NCI-H2081 treated with DMSO at 0.1 percent for 48 hours (cell line): ENCODE measurements at places on chromosomes 5 and 9.

- DNase-seq, result no peak
These were observed 5.5 kb upstream of the EXOSC2 start for GRCh38 chr9:130688072-130688471.

- no peak for DNase-seq
These were observed 5.0 kb downstream of the HAND1 start for GRCh38 chr5:154472871-154473580.

- DNase-seq, result no peak
These were observed 73.8 kb upstream of the IFNE start for GRCh38 chr9:21555911-21556310.

DNA sequence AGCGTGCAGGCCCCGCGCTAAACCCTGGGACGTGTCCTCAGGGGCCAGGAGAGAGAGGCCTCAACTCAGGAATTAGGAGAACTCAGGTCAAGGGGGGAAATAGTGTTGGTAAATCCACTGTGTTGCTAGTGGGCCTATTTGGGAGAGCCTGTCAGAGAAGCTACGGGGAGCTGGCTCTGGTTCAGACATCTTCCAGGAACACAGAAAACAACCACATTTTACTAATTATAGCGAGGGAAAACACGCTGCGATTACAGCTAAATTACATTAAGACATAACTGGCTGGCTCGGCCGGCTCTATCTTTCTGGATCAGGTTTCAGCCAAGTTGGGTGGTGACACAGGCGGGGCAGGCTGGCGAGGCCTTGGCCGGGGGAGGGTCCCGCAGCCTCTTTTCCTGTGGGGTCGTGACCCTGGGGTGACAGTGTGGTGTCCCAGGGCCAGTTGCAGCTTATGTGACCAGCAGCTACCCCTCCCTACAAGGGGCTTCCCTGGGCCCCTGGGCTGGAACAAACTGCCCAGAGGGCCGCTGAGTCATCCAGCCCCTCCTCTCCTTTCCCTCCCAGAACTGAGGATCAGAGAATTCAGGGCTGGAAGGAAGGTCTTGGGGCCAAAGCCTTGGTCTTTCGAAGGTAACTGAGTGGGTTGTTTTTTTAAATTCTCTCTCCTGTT is 75.1 kb downstream of the FGF18 start:
- no peak for DNase-seq

DNA sequence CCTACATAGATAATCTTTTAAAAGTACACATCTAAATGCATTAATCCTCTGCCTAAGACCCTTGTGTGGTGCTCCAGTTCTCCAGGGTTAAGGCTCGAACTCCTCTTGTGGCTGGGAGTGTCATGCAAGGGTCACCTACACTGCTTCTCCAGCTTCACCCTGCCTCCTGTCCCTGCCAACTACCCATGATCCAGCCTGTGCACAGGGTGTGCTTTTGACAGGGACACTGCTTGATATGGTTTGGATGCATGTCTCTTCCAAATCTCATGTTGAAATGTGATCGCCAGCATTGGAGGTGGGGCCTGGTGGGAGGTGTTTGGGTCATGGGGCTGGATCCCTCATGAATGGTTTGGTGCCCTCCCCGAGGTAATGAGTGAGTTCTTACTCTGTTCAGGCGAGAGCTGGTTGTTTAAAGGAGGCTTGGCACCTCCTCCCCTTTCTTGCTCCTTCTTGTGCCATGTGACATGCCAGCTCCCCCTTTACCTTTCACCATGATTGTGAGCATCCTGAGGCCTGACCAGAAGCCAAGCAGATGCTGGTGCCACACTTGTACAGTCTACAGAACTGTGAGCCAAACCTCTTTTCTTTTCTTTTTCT is 48.5 kb downstream of the SLC22A5 start:
- DNase-seq, result no peak

DNA sequence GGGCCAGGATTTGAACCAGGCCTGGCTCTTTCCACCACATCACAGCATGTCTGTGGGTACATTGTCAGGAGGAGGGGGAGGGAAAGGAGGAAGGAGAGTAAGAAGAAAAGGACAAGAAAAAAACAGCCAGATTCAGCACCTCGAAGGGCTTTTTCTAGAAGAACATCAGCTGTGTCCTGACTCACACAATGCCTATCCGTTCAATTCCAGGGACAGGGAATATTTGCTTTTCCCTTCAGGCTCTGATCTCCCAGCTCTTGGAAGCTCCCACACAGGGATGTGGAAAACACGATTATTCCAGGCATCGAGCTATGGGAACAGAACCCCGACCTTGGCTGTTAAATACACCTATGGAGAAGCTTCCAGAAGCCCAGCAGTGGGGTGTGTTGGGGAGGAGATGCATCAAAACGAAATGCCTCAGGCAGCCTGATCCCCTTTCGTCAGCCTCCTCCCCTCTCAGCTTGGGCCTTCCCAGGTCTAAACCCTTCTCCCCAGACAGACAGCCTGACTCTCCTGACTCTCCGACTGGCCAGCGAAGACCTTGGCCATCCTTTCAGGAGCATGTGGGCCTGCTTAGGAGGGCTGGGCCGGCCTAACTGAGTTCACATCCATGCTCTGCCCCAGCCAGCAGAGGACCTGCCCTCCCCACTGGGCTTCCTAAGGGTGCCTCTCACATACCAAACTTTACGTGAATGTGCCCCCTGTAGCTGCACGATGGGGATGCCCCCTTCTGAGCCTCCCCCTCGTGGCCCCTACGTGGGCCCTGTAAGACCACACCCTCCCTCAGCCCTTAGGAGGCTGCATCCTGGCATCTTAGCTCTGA is 54.4 kb downstream of the NEURL1B start:
- no peak for DNase-seq

DNA sequence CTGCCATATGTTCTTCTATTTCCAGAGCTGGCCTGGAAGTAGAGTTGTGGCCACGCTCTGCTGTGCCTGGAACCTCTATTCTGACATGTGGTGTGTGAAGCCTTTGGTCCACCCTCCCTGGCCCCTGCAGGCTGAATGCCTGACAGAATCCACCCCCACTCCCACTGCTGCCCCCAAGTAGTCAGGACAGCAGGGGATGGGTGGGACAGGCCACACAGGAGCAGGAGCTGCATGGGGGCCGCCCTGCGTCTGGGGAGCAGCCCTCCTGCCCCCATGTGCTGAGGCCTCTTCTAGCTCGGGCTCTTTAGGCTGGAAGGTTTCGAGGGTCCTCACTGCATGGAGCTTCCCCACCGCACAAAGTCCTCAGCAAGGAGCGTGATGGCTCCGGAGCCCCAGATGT is 32.6 kb upstream of the IRX4 start:
- DNase-seq, result no peak

DNA sequence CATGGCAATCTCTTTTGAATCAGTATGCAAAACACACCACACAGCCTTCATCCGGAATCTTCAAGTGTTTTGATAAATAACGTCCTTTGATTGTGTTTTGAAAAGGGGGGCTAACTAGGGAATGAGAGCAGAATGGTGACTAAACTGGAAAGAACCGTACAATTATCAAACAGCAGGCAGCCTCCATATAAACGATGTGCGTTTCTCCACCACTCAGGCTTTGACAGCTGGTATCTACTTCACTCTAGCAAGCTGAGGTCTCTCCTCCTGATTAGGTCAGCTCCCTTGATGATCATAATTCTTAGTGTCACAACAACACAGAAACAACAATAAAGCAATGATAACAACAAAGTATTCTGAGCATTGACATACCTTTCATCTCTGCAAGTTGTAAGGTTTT is 465.9 kb downstream of the TUSC1 start:
- DNase-seq, result no peak

- DNase-seq, result no peak
These were observed 95.8 kb upstream of the LMX1B start for GRCh38 chr9:126517833-126518356.

GRCh38 chr9:91420501-91421127 is 3.0 kb downstream of the NFIL3 start:
- DNase-seq, result no peak

DNA sequence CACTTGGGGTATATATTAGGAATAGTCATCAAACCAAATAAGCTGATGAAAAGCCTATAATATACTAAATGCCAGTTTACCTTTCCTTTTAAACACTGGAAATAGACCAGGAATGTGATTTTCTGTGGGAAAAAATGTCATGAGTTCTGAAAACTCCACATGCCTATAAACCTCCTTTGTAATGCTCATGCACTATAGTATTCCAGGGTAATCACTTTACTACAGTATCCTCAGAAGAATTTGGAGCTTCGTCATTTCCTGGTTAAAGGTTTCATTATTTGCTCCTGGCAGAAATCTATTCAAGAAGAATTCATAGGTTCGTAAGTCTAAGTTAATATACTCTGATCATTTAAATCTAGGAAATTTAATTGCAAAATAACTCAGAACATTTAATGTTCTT is 1076.7 kb upstream of the DMAC1 start:
- no peak for DNase-seq

DNA sequence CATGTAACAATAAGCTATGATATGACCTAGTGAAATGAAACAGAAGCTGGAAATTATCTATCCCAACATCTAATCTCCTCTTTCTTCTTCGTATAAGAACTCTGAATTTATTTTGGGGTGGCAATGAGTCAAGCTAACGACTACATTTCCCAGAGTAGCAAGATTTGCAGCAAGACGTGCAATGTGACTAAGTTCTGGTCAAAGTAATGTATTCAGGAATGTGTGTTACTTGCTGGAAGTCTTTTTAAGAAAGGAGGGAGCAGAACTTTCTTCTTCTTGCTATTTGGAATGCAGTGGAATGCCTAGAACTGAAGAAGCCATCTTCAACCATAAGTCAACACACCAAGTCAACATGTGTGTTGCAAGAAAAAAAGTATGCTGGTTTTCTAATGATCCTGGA is 406.6 kb upstream of the MEF2C start:
- no peak for DNase-seq

GRCh38 chr5:137888863-137889759 is at the start of gene PKD2L2:
PKD2L2 (plus strand) TSS chr5:137889457; CDS start chr5:137889492, 35 bp downstream.
- peak; percentile 13 for DNase-seq

DNA sequence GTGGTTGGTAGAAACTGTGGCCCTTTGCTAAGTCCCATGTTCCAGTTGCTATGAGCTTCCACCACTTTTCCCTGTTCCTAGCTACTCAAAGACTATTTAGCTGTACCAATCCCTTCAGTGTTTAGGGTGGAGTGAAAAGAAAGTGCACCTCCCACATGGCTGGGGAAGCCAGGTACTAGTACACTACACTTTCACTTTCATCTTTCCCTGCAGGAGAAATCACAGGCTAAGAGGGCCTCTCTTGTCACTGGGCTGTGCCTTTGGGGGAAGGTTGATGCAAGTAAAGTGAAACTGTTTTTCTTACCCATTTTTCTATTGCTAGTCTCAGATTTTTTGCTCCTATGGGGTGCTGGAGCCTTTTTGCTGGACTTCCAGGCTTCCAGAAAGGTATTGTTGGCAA is 33.5 kb upstream of the CKS2 start:
- no peak for DNase-seq

DNA sequence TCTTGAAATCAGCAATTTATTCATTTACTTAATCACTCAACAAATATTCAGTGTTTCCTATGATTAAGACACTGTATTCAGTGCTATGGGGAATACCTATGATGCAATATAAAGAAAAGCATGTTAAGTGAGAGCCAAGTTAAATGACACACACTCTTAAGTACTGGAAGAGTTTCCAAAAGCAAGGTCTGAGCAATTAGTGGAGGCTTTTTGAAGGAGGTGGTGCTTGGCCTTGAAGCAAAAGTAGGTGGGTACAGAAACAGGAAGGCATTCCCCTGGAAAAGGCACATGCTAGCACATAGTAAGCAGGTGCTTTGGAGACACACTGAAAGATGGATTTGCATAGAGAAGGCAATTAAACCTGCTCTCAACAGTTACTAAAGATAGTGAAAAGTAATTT is 4.0 kb downstream of the TSLP start:
- no peak for DNase-seq

GRCh38 chr9:92270511-92270910 is 23.0 kb downstream of the IARS1 start:
- DNase-seq, result no peak

DNA sequence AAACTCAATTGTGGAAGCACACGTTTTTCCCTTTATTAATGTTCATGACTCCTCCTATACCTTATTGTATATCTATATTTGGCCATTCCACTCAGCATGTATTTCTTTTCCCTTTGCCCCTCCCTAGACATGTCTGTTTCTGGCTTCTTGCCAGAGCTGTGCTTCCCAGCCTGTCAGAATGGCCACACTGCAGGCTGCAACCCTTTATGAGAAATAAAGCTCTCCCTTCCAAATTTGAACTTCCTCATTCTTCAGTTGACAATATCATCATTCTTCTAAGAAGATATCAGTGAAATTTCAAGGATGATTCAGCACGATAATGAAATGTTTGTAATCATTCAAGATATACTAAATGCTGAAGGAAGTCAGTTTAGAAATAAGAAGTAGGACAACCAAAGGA is 107.6 kb upstream of the PRSS3 start:
- peak; percentile 78 for DNase-seq

- DNase-seq, result no peak
These were observed 569.7 kb downstream of the ZNF608 start for GRCh38 chr5:124176692-124177091.

GRCh38 chr9:137432687-137433348 is 8.3 kb downstream of the ENTPD8 start:
- no peak for DNase-seq

- no peak for DNase-seq
These were observed 11.2 kb upstream of the COL5A1 start for GRCh38 chr9:134630393-134630790.

GRCh38 chr5:73442996-73443627 is 5.5 kb downstream of the FOXD1 start:
- no peak for DNase-seq

DNA sequence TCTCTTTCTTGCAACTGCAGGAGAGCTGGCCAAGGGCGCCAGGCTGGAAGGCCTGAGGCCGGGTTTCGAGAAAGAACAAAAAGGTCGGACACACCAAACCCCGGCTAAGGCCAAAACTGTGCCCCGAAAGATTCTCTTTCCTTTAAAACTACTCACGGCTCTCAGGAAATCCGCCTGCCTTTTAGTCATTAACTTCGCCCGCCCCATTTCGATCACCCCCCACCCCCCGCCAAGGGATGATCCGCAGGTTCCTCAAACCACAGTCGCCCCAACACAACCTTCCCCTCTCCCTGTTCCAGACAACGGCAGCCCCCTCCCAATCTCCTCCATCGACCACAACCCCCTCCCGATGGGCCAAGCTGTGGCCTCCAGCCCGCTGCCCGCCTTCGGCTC is 536 bp downstream of the FEM1C start:
- no peak for DNase-seq

- DNase-seq, result no peak
These were observed 40.5 kb downstream of the ALG2 start for GRCh38 chr9:99181206-99181605.

- DNase-seq, result no peak
These were observed 188.7 kb downstream of the FBXL17 start for GRCh38 chr5:108193021-108193795.

DNA sequence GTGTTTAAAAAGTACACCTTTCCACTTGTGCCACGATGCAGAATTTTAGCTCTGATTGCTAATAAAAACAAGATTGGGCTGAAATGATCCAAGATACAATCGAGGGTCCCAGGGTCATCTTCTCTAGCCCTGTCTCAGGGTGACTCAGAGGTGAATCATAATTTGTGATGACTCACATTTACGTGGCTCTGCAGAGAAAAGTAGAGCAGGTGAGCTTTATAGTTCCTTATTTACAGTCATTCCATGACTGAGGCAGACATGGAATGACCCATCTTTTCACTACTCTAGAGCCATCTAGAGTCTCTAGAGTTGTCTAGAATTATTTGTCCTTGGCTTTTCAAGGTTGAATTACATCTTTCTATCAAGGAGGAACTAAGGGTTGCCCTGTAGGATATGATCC is 155.2 kb downstream of the GAS1 start:
- DNase-seq, result no peak
